M059J (cell line): ENCODE measurements at places on chromosomes 4 and X.
A peak's percentile ranks its signal among the peaks of the same experiment; 100 is the strongest.

GRCh38 chrX:8190341-8190830, 19.3 kb upstream of the VCX2 start:
- no peak for DNase-seq

DNA sequence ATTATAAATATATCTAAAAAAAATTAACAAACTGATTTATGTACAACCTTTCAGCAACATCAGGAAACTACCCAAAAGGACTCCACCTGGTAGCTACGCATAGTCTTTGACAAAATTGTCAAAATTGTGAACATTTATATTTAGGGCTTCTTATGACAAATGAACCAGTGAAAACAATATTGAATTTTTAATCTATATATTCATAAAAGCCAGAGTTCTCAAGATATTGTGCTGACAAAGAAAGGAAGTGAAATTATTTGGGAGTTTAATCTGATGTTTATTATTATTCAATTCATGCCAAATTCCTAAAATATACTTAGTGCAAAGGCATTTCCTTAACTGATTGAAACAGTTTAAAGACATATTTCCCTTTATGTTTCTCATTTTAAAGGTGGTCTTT, 5.3 kb upstream of the SULT1B1 start:
- DNase-seq: no peak

- no peak for DNase-seq
These were observed 373.3 kb downstream of the IDS start for GRCh38 chrX:149131774-149132173.

DNA sequence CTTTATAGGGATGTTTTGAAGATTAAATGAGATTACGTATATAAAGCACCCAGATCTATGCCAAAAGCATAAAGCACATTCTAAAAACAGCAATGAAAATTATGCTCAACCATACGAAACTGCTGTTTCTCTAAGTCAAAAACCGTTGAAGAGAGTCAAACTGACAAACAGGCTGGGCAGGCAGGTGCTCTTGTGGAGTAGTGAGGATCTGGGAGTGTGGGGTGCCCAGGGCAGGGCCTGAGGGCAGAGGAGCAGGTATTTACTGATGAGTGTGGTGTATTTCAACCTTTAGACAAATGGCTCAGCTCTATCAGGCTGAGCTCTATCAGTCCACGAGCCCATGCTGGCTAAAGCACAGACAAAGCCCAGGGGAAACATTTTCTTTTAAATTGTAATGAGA, 40.4 kb downstream of the RELL1 start:
- DNase-seq: no peak

- DNase-seq: peak; percentile 41
These were observed 31.0 kb downstream of the ALPK1 start for GRCh38 chr4:112327965-112328733.

DNA sequence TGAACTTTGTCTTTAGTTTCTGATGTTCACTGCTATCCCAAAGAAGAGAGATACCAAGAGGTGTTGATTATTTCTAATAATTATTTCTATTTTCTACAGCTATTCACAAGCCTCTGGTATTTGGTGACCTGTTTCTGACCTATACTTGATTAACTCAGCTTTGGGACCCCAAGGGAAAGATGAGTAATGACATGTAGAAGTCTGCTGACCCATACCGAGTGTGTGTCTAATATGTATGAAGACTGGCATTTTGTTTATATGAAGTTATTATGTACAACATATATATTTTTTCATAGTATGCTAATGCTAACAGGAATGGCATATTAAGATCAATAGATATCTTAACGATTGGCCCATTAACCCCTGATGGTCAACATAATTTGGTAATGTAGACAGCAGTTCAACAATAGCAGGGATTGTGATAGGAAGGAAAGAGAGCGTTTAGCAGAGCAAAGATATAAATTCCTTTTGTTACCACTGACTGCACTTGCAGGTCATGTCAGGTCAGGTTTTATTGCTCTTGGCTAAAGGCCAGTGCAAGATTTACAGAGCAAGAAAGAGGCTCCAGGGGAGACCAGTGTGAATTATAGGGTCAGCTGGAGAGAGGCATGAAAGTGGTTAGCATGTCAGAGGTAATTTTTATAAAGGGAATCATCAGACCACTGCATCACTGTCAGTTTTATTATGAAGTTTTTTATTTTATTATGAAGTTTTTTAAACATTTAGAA, 94.7 kb upstream of the DIPK2B start:
- DNase-seq: peak; percentile 89

GRCh38 chr4:76074468-76074867, at the start of gene ART3:
TSS of gene ART3 (plus strand) at chr4:76074709. CDS start at chr4:76075890, 1,181 bp downstream.
- DNase-seq: no peak

DNA sequence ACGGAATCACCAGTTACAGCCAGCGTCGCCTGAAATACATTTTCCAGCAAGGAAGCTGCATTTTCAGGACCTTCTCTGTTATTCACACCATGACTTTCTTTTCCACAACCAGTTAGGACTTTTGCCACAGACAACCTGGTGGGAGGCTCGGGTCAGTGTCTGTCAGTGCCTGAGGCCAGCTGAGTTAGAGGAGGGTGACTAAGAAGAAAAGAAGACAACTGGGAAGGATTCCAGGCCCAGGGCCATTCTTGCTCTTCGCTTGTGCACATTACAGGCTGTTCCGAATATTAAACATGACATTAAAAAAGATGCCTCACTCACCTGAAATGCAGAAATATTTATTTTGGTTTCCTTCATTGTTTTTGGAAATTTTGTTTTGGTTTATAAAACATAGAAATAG, 21.4 kb upstream of the CENPU start:
- peak; percentile 85 for DNase-seq

DNA sequence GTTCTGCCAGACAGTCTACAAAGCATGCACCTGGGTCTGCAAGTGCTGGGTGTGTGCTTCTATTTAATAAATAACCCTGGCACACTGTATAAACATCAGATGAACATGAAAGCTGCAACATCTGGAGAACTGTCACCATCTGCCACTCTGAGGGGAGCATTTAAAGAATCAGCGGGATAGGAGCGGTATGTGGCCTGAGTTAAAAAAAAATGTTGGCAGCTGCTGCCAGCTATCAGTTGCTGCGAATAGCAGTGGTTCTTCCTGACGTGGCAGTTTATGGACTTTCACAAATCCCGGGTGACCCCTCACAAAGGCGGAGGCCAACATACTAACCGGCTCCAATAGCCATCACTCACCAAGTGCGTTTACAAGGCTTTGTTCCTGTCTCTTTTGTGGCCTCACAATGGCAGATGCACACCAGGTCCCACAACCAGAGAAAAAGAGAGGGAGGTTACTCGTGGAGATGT, 95.1 kb downstream of the RASL11B start:
- no peak for DNase-seq

DNA sequence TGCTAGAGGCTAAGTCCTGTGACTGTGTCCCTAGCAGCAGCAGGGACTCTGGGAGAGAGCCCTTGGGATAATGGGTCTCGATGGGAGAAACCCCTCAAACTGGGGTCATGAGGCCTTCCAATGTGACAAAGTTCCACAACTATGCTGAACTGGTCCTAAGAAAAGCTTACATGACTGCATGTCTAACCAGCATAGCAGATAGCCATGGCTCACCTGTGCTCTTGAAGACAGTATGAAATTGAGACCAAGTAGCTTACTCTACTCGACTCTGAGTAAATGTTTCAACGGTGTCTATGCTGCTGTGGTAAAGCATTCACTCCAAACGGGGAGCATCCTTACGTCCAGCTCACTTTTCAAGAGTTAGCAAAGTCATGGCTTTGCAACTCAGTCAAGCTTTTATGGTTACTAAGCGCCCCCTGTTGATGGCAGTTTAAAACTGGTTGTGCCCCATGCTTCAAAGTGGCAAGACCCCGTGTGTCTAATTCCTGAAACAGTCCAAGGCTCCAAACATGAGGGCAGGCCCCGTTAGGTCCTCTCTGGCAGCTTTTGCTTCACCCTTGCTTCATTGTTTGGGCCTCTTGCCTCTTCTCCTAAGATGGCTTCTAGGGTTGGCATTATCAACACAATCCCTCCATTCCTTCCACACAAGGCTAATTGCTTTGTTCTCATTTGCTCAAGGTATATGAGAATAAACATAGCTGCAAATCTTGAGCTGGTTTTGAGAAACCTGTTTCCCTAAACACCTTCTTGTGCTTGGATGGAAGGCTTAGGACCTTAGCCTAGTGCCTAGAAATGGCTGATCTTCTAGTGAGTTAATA, 46.6 kb downstream of the CCNG2 start:
- DNase-seq: peak; percentile 68

- no peak for DNase-seq
These were observed 98.6 kb downstream of the AFAP1 start for GRCh38 chr4:7841071-7841470.

DNA sequence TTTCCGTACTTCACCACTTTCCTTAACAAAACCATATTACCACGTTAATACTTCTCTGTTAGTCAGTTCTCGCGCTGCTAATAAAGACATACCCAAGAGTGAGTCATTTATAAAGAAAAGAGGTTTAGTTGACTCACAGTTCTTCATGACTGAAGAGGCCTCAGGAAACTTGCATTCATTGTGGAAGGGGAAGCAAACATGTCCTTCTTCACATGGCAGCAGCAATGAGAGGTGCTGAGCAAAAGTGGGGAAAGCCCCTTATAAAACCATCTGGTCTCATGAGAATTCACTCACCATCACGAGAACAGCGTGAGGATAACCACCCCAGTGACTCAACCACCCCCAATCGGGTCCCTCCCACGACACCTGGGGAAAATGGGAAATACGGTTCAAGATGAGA, 289.8 kb upstream of the CLNK start:
- DNase-seq: no peak
